M059J (cell line): ENCODE measurements at places on chromosomes 1 and 21. TPM values are rescaled to one million over a fixed set of nuclear protein-coding genes. Genes with fewer than 3 reads are reported as not detected.

Gene GJC2
- total RNA-seq: 0.12 and 0.17 TPM in 2 replicates

- no peak for DNase-seq
Observed at GRCh38 chr1:160706526-160707235, 4.9 kb downstream of the CD48 start.

DNA sequence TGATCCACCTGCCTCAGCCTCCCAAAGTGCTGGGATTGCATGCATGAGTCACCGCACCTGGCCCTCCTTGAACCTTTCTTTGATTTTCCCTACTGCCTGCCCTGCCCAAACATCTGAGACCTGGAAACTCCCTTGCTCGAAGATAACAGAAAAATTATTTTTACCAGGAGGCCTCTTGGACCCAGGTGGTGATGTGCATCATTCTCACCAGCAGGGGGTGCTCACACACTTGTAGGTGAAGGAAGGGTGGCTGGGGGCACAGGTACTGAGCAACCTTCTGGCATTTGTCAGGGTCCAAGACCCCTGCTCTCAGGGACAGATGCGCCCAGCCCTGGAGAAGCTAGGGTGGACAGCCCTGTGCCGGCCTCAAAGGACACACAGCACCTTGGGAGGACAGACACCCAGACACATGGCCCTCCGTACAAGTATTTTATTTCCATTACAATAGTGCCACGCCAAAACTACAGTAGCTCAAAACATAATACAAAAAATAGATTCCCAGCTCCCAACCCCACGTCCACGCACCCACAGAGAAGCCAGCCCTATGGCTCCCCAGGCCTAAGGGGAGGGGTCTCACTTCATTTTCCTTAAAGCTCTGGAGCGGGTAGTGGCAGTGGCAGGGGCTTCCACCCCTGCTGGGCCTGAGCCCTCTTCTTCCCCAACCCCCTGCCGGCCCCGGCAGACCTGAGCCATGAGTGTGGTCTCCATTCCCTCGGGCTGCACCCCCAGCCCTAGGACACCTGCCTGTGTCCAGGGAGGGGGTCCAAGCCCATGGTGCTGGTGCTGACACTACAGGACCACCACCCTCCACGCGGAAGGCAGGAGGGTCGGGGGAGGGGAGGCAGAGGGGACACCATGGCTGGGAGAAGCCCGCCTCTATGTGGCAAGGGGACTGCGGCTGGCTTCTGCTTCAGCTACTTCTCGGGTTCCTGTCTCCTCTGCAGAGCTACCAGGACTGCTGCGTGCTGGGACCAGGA lies 40.4 kb upstream of the EIF4G3 start:
- DNase-seq: peak; percentile 48

GRCh38 chr1:240092301-240093119 lies 827 bp downstream of the FMN2 start:
- DNase-seq: peak; percentile 71

DNA sequence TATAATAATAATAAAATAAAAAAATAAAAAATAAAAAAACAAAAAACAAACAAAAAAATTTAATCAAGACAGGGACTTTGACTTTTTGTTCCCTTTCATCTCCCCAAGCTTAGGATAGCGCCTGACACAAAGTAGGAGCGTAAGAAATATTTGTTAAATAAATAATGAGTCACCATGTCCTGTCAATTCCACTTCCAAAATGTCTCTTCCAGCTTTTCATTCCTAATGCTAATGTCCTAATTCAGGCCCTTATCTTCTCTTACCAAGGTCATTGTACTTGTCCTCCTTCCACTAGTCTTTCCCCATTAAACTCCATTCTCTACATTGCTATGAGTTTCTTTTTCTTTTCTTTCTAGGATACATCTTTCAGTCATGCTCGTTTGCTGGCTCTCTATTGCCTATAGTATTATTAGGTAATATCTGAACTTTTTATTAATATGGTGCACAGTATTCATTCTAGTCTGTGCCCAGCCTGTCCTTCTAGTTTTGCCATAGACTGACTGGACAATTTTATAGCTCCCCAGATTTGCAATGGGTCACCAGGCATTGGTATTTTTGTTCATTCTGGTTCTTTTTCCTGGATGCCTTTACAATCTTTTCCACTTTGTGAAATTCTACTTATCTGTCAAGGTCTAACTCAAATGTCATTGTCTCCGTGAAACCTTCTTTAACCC lies 11.4 kb downstream of the NEXN start:
- DNase-seq: peak; percentile 59

- DNase-seq: peak; percentile 46
Observed at GRCh38 chr1:36411674-36412648, 14.3 kb upstream of the LSM10 start.

GRCh38 chr1:205442051-205442725 lies 13.7 kb downstream of the BLACAT1 start:
- DNase-seq: peak; percentile 20

DNA sequence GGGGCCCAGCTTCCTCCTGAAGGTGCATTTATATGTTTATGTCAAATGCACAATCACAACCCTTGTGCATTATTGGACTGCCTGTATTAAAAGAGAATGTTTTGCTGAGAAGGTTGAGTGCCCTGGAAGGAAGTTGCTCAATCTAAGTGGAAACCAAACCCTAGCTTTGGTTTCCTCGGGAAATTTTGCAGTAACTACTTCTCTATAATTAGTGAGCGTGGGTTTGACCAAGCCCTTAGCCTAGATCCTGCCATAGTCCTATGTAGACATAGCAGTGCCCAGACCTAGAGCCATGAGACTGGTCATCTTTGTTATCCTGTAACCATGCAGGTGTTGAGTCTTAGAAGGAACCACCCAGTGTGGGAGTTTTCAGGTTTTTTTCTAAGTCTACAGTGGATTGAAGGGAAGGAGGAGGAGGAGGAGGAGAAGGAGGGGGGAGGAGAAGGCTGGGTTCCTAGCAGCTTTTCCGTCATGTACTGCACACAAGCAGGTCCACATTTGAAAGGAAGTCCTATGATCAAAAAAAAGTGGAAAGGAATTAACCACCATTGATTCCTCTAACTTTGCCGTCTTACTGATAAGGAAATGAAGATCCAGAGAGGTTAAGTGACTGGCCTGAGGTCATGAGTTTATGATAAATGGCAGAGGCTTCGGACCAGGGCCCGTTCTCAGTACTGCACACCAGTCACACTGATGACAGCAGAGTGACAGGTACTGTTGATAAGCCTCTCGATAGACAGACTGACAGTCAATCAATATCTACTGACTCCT lies 72.2 kb upstream of the LYST start:
- DNase-seq: no peak
